Left renal pelvis (tissue), 4 donors: ENCODE measurements at places on chromosomes 7 and 10. TPM values are rescaled to one million over a fixed set of nuclear protein-coding genes. Genes with fewer than 3 reads are reported as not detected.
A peak's percentile ranks its signal among the peaks of the same experiment; 100 is the strongest.

The SLC26A3 gene
- not detected for polyA plus RNA-seq

- DNase-seq: no peak
Observed at GRCh38 chr7:157224627-157225026, 85.9 kb downstream of the UBE3C start.

GRCh38 chr10:84948644-84949043, 620.3 kb downstream of the CCSER2 start:
- DNase-seq: no peak

- no peak for DNase-seq
Observed at GRCh38 chr10:103197174-103197573, 4.1 kb upstream of the NT5C2 start.

GRCh38 chr7:98396768-98397167, 4.1 kb downstream of the BAIAP2L1 start:
- no peak for DNase-seq

- DNase-seq: no peak
Observed at GRCh38 chr7:103396471-103396870, 49.0 kb downstream of the PSMC2 start.

DNA sequence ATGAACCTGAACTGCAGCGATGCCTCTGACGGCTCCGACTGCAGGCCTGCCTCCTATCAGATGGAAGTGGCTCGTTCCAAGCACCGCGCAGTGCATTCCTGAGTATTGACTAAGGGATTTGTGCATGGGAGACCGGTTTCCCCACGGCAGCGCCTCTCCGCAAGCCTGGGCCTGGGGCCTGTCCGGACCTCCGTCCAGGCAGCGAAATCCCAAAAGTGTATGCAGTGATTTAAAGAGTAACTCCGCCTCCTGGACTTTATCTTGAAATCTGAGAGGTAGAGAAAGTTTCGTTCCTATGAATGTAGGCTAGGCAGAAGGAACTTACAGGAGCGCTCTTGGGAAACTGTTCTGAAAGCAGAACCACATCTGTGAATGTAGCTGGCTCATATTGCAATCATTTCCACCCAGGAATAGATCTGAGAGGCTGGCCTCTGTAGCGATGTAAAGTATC, 106.2 kb upstream of the CELF2 start:
- DNase-seq: peak; percentile 42

- DNase-seq: no peak
Observed at GRCh38 chr10:118542745-118543144, 52.7 kb downstream of the PRLHR start.
